ENCODE measurements at places on chromosomes 1 and 21.

DNA sequence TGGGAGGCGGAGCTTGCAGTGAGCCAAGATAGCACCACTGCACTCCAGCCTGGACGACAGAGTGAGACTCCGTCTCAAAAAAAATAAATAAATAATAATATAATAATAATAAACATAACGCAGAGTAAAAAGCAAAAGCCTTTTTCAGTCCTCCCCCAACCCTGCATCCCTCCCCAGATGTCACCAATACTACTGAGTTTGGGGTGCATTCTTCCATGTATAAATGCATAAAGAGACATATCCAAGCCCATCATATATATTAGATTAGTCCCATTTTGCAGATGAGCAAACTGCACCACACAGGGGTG is 930 bp upstream of the ADAMTSL4 start:
- DNase-seq: no peak

- DNase-seq: no peak
Measured at GRCh38 chr1:182953826-182954225, 860 bp upstream of the SHCBP1L start.

- no peak for DNase-seq
Measured at GRCh38 chr21:37793660-37794059, 122.6 kb downstream of the KCNJ6 start.

DNA sequence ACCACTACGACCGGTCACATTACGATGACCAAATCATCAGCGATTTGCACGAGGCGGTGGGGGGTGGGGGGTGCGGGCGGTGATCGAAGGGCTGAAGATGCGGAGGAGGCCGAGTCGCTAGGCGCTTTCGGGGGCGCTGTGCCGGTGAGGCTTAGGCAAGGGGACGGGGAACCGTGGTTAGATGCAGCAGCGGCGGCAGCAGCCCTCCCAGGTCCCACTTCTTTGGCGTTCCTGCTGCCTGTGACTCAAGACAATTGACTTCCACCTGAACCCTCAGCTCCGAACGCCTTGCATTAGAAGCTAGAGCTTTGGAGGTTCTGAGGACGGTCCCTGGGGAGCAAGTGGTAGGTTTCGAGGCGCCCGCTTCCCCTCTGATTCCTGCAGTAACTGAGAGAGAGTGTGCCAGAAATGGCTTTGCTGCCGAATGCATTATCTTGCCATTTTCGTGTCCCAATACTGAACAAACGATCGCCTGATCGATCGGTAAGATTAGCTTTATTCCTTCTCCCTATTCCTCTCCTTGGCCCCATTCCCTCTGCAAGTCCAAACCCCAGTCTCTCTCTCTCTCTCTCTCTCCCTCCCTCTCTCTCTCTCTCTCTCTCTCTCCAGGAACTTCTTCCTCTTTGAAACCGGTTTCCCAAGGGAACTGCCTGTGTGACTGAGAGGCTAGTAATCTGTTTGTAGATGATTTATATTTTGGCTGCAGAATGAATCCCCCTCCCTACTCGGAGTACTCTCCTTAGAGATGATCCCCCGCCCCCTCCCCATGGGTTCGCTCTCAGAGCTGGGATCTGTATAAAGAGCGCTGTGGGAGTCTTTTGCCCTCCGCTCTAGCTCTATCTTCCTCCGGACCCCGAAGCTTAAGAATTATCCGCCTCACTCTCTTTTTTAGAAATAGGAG is 735 bp upstream of the BRINP3 start:
- no peak for DNase-seq

DNA sequence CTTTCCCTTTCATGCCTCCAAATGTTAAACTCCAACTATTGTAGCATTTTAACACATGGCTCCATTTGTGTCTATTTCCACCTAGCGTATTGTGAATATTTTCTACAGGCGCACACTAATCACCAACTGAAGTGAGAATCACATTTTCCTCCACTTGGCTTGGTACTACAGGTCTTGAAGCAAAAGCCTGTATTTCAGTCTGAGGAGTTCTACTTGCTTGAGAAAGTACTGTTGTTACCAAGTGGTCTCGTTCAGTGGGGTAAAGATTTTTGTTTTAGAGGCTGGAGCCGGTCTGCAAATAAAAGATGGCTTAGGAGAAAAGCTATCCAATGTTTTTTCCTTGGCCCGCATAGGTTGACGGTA is 550 bp upstream of the PTBP2 start:
- no peak for DNase-seq

DNA sequence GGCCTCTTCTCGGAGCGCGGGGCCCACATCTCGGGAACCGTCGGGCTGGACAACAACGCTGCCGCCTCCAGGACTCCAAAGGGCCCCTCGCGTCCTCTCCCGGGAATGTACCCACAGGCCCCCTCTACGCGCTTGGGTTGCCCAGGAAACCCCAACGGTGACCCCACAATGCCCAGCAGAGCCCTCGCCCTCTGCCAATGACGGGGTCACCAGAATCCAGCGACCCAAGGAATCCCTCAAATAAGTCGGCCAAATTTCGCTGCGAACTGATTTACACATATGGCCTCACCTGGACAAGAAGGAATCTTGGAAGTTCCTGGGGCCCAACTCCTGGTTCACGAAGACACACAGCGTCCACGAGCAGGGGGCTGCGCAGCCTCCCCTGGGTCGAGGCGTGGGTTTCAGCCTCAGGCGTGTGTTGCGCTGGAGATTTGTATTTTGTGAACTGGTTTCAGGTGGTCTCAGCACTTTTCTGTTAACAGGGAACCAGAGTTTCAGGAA is 78.1 kb downstream of the DESI2 start:
- no peak for DNase-seq

GRCh38 chr1:44646261-44647110 is 27.8 kb downstream of the TMEM53 start:
- no peak for DNase-seq

GRCh38 chr1:19512545-19512944 is 27.2 kb upstream of the CAPZB start:
- no peak for DNase-seq

GRCh38 chr1:55626326-55626725 is 411.2 kb upstream of the USP24 start:
- DNase-seq: no peak

DNA sequence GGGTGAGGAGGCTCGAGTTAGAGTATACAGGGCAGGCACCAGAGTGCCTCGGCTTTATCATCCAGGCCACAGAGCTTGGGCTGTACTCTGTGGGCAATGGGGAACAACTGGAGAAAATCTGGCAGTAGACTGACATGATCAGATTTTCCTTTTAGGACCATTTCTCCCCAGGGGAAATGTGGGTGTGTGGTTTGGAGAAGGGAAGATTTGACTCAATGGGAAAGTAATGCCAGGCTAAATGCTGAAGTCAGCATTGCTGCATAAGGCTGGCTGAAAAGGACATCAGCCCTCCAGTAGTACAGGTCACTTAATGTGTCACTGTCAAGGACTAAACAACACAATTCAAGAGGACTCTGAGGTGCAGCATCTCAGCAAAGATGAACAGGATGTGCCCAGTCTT is 5.0 kb downstream of the FYB2 start:
- DNase-seq: no peak

GRCh38 chr1:201059871-201060555 is 36.5 kb upstream of the KIF21B start:
- no peak for DNase-seq

DNA sequence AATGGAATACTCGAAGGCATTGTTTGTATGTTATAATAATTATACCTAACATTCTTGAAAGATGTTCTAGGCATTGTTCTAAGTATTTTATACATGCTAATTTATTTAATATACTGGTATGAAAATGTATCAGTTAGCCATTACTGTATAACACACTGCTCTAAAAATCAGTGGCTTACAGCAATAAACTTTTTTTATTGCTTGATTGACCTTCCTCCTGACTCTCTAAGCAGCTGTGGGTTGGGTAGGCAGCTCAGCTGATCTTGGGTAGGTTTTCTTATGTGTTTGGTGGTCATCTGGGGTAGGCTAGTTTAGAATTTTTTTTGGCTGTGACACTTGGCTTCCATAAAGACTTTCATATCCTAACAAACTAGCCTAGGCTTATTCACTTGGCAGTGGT is 100.2 kb upstream of the SYT6 start:
- no peak for DNase-seq

- no peak for DNase-seq
Measured at GRCh38 chr1:199799116-199799515, 228.4 kb upstream of the NR5A2 start.

DNA sequence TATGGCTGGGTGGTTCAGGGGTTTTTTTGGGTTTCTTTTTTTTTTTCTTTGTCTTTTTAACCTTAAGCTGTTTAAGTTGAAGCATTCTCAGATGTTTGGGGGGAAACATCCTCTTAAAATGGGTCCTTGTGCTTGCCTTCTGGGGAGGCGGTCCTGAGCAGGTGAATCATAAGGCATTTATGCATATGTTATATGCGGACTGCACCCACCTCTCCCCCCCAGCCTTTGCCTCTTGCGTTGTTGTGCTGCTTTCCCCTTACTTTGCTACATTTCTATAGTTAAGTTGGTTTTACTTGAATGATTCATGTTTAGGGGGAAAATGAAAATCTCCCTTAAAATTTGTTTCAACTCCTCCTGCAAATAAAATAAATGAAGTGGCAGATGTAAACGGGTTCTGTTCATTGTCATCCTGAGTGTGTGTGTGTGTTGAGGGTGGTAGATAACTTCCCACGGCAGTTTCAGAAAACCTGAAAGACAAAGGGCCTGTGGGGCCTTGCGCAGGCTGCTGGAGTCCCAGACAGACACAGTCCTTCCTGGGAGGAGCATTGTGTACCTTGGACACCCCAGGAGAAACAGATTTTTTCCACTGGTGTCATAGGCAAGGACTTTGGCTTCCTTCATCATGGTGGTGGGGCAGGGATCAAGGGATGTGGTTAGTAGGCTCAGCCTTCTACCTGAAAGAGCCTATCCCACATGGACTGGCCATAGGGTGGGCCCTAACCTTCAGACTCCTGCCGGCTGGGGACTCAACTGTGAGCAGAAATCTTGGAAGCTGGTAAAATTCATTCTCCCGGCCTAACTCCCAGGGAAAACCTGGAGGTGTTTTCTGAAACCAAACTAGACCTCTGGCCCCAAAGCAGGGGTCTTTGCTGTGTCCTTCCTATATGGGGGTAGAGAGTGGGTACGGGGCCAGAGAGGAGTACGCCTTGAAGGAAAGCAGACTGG is 926 bp upstream of the SH3D21 start:
- no peak for DNase-seq

DNA sequence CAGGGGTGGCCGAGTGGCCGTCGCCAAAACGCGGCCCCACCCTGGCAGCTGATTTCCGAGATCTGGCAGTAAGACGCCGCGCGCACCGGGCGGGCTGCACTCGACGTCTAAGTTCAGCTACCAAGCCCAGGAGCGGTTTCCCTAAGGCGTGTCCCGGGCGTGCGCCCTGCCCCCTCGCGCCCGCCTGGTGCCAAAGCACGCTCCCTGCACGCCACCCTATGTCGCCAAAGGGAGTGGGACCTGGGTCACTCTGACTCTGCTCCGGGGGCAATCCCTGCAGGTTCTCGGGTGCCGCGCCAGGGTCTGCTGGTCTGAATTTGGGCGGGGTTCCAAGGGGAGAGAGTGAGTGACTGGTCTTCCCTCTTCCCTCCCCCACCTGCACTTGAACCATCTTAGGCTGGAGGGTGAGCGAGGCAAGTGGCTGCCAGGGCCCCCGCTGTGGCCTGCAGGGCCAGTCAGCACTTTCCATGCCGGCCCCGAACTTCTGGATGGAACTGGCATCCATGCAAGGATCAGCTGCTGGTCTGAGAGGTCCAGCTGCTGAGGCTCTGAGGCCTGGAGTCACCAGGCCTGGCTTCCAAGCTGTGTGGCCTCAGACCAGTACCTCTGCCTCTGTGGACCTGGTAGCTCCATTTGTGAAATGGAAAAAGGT is at the start of gene LRRC38:
LRRC38 (minus strand) TSS at position 109 of the 652 bp plus-strand sequence. CDS start 410 bp downstream, outside the sequence.
- peak; percentile 1 for DNase-seq

- no peak for DNase-seq
Measured at GRCh38 chr1:182877331-182877730, 38.2 kb downstream of the DHX9 start.

GRCh38 chr1:151862604-151863003 is 9.1 kb upstream of the THEM5 start:
- no peak for DNase-seq
